Daoy (cell line): ENCODE measurements at places on chromosomes 16 and 17.
A peak's percentile ranks its signal among the peaks of the same experiment; 100 is the strongest.

DNA sequence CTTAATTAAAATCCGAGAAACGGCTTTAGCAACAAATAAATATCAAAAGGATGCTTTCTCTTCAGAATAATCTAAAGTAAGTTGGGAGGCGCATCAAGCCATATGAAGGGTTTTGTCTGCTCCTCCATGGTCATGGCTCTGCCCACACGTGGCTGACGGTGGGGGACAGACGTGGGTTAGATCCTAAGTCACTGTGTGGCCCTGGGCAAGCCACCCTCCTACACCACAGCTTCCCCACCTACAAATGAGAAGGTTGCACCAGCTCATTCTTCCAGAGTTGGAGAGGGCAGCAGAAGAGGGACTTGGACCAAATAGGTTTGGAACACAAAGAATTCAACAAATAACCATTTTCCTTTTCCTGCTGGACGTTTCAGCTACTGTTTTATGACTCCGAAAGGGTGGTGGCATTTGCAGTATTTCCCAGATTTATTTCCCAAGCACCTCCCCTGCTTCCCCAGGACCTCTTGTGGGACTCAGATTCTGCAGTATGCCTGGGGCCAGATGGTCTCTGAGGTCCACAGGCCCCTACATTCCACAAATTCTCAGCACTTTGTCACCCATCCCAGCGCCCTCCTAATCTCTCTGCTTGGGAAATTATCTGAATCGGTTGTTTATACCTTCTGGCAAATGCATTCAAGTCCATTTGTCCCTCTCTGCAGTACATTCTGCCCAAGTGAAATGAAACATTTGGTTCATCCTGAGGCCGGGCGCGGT is 17.8 kb downstream of the LRRC75A start:
- DNase-seq: no peak

- DNase-seq: no peak
These were observed 731.0 kb downstream of the MAF start for GRCh38 chr16:78869492-78869891.

DNA sequence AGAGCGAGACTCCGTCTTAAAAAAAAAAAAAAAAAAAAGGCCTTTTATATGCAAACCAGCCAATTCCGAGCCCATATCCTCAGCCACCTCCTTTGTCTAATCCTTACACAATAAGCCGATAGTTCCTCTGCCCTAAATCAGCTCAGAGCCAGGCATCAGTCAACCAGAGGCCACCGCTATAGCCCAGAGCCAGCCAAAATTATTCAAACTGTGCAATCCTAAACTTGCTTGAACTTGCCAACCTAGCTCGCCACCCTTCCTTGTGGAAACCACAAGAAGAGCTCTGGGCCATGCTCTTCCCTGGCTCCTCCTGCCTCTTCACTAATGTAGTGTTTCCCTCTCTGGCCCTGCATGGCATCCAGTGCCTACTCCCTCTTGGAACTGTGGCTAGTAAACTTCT is 17.7 kb downstream of the ITGAL start:
- no peak for DNase-seq

DNA sequence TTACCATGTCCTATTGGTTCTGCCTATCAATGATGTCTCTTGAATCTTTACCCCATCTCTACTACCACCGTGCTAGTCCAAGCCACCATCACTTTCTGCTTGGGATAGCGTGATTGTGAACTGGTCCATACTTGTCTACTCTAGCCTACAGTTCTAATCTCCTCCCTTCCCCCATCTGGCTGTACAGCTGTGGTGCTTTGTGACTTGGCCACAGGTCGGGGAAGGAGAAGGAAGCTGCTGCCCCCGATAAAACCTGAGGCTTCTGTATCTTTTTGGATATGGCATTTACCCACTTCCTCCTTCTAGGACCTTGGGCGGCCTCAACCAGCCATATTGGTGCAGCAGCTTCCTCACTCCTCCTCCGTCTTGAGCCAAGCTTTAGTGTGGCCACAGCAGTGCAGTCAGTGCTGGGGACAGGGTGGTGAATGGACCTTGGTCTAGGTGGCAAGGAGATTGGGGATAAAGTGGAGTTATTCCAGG is 314 bp upstream of the ITGA2B start:
- no peak for DNase-seq

DNA sequence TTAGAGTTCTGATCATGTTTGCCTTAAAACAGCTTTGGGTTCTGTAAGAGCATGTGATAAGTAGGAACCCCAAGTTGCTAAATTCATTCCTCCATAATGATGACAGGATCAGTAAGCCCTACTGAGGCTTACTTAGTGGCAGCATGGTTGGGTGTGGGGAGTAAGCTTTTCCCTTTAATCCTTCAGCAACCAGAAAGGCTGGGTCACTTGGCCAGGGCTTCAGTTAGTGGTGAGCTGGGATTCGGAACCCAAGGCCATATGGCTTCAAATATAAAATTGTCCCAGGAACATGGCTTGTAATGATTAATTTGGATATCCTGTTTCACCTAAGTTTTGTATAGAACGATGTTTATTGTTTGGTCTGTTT is 850 bp downstream of the GINS3 start:
- peak; percentile 9 for DNase-seq

GRCh38 chr17:81090361-81091136 is 55.6 kb downstream of the BAIAP2 start:
- DNase-seq: peak; percentile 44

- no peak for DNase-seq
These were observed 109.7 kb downstream of the TOX3 start for GRCh38 chr16:52437277-52437670.

- DNase-seq: no peak
These were observed 96.7 kb upstream of the FAM20A start for GRCh38 chr17:68697850-68698361.

DNA sequence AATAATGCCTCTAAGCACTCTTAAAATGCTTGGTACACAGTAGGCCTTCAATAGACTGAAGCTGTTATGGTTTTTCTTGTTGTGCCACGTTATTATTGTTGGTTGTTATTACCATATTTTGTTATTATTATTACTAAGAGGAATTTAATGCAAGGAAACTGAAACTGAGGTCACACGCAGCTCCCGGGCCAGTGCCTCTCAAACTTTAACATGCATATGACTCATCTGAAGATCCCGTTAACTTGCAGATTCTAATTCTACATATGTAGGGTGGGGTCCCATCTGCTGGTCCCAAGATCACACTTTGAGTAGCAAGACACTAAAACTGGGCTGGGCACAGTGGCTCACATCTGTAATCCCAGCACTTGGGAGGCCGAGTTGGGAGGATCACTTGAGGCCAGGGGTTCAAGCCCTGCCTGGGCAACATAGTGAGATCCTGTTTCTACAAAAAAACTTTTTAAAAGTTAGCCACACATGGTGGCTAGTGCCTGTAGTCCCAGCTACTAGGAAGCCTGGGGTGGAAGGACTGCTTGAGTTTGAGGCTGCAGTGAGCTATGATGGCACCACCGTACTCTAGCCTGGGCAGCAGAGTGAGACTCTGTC is 888 bp downstream of the ACSM5 start:
- DNase-seq: peak; percentile 63
